ENCODE measurements at places on chromosomes 13 and 19. TPM values are rescaled to one million over a fixed set of nuclear protein-coding genes. Genes with fewer than 3 reads are reported as not detected.

The FXYD7 gene
- not detected for total RNA-seq

The PRDX2 gene
- 190 TPM for total RNA-seq

The KXD1 gene
- 63.4 TPM for total RNA-seq

The AP1M2 gene
- total RNA-seq: not detected

The IFNL1 gene
- total RNA-seq: not detected

The POLRMT gene
- total RNA-seq: 27.3 TPM

The APC2 gene
- 3.9 TPM for total RNA-seq

The BRME1 gene
- 2.9 TPM for total RNA-seq

DNA sequence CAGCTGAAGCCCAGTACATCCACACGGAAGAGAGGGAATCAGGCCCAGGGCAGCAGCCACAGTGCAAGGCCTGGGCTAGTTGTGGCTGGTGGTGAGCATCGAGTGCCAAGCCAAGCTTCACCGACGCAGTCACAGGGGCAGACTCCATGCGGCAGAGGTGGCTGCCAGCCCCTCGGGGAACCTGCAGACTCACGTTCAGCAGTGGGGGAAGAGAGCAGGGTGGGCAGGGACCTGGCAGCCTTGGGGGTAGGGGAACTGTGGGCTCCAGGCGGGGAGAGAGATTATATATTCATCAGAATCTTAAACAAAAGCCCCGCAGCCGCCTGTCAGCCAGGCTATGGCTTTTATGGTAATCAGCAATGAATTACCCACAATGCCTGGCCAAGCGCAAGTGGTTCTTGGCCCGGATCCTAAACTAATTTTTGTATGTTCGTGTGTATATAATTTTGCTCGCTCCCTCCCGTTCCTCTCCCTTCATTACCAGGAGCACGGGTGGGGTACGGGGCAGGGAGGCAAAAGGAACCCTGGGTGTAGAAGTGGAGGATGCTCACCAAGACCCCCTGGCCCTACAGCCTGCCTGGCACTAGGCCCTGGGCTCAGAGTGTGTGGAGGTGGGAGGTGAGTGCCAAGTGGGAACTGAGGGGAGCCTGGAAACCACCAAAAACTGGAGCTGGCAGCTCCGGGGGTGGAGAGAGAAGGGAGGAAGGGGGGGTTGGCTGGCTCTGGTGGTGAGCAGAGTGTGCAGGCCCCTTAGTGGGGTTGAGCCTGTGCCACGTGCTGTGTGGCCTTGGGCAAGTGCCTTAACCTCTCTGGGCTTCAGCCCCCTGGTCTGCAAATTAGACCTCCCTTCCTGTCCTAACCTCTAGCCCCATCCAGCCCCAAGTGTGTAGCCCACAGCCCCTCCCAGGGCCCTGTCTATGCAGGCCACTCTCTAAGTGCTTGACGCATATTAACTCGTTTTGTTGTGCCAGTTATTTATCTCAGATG lies 31.9 kb downstream of the PTPRS start:
- H3K36me3 ChIP-seq: no peaks in the 10 kb centered on the region
- H3K27me3 ChIP-seq: no peaks in the 10 kb centered on the region
- peaks cover 6% of the 10 kb centered on the region for H3K4me1 ChIP-seq

DNA sequence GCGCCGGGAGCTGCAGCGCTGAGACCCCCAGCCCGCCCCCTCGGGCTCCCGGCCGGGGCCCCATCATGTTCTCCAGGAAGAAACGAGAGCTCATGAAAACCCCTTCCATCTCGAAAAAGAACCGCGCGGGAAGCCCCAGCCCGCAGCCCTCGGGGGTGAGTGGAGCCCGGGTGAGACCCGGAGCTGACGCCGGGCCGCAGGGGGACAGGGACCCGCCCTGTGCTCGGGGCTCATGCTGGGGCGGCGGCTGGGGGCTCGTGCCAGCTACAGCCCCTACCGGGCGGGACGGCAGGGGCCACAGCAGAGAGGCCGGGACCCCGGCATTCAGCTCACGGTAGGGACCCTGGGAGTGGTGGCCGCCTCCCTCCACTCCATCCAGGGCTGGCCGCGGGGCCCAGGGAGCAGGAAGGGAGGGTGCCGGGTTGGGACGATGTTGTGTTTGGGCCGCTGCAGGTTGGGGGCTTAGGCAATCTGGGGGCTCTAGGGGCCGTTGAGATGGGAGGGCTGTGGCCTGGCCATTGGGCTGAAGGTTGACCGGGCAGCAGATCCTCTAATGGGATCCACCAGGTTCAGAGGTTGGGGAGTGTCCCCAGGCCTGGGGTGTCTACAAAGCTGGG lies 482 bp downstream of the ARHGAP45 start:
- H3K36me3 ChIP-seq: no peaks in the 10 kb centered on the region
- H3K27ac ChIP-seq: no peak overlapping the region
- H3K4me3 ChIP-seq: no peak overlapping the region
- no peak for DNase-seq
- H3K27me3 ChIP-seq: peaks cover 20% of the 10 kb centered on the region

DNA sequence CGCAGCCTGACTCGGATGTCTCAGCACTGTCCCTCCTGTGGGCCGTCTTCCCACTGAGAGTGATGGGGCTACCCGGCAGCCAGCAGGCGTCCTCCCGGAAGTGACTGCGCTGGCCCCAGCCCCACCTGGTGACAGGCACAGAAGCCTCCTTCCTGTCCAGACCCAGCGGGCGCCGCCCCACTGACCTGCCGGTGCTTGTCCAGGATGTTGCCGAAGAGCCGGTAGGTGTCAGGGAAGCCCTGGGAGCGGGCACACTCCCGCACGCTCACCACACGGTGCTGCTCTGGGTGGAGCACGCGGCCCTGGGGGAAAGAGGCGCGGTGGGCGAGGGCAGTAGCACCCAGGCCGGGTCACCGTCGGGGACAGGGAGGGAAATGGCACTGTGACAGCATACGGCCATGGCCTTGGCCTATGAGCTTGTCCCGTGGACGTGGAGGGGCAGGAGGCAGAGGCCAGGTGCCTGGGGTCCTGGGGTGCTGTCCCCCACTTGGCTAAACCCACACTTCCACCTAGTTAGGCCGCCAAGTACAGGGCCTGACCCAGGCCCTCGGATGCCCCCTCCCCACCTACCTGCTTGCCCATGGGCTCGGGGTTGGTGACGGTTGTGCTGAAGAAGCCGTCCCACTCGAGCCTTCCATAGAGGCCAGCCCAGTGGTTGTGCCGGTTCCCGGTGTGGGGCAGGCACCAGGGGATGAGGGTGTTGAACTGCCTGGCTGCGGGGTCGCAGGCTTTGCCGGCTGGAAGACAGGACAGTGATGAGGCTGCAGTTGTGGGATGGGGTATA lies 16.0 kb upstream of the EIF3G start:
- peaks cover 12% of the 10 kb centered on the region for H3K36me3 ChIP-seq
- peak overlapping the region; percentile 5 for H3K27ac ChIP-seq
- H3K4me3 ChIP-seq: no peak overlapping the region
- H3K4me1 ChIP-seq: no peaks in the 10 kb centered on the region
- H3K27me3 ChIP-seq: no peaks in the 10 kb centered on the region

- no peaks in the 10 kb centered on the region for H3K27me3 ChIP-seq
- peaks cover 6% of the 10 kb centered on the region for H3K36me3 ChIP-seq
- H3K4me3 ChIP-seq: peak overlapping the region; percentile 35
- H3K27ac ChIP-seq: peak overlapping the region; percentile 90
Measured at GRCh38 chr13:114115191-114115671, 17.2 kb downstream of the RASA3 start.

GRCh38 chr13:45215392-45216077 lies 14.7 kb upstream of the KCTD4 start:
- no peak overlapping the region for H3K27ac ChIP-seq
- no peak for DNase-seq
- H3K4me1 ChIP-seq: peaks cover 49% of the 10 kb centered on the region
- H3K27me3 ChIP-seq: no peaks in the 10 kb centered on the region
- peaks cover 4% of the 10 kb centered on the region for H3K36me3 ChIP-seq

DNA sequence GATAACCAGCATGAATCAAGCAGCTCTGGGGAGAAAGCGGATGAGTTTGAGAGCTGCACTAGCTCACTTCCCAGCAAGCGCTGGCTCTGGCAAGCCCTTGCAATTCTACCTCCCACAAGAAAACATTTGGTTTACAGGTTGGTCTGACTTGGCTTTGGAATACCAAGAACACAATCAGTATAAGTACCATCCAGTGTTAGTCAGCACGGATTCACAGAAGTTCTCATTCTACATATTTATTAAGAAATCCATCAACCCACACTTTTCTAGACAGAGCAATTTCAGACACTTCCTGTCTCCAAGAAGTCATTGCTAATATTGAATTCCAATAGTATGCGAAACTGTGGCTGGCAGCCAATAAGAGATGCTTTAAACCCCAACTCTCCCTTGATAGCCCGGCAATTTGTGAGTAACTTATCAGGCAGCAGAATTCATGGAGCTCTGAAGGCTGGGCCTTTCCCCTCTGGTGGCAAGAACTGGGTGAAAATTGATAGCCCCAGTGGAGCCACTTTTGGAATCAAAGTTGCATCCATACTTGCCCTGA lies 59.4 kb upstream of the WASF3 start:
- peaks cover 45% of the 10 kb centered on the region for H3K4me1 ChIP-seq
- no peaks in the 10 kb centered on the region for H3K36me3 ChIP-seq
- H3K27ac ChIP-seq: peak overlapping the region; percentile 69
- H3K4me3 ChIP-seq: no peak overlapping the region

DNA sequence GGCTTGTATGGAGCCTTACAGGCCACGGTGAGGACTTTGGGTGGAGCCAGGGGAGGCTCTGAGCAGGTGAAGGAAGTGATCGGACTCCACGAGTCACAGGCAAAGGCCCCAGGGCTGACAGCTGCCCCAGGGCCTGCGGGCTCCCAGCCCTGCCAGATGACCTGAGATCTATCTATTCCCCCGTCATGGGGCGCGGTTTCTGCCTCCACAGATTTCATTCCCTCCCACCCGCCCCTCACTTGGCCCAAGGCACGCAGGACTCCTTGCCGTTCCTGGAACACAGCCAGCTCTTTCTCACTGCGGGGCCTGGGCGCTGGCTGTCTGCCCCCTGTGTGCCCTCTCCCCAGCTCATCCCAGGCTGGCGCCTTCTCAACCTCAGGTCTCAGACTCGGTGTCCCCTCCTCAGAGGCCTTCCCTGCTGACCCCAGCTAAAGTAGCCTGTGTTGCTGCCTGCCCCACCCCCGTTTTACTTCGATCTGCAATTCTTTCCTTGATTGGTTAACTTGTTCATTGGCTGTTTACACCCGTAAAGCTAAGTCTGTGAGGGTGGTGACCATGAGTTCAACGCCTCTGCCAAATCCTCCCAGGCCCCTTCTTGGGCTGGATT lies 13.9 kb upstream of the PAK4 start:
- no peak for DNase-seq
- peaks cover 4% of the 10 kb centered on the region for H3K4me1 ChIP-seq
- H3K27me3 ChIP-seq: peaks cover 16% of the 10 kb centered on the region
- no peak overlapping the region for H3K27ac ChIP-seq
- H3K36me3 ChIP-seq: no peaks in the 10 kb centered on the region
- H3K4me3 ChIP-seq: no peak overlapping the region

- H3K4me3 ChIP-seq: no peak overlapping the region
- H3K27me3 ChIP-seq: no peaks in the 10 kb centered on the region
- no peak for DNase-seq
Measured at GRCh38 chr13:19927117-19927748, 31.3 kb upstream of the ZMYM2 start.

GRCh38 chr19:13314761-13315160 lies 164.6 kb downstream of the IER2 start:
- no peak for DNase-seq
- no peak overlapping the region for H3K4me3 ChIP-seq

GRCh38 chr19:14544047-14544446 lies 14.7 kb downstream of the TECR start:
- peak overlapping the region; percentile 36 for H3K27ac ChIP-seq
- no peak for DNase-seq
- no peak overlapping the region for H3K4me3 ChIP-seq
- no peaks in the 10 kb centered on the region for H3K27me3 ChIP-seq
- no peaks in the 10 kb centered on the region for H3K36me3 ChIP-seq

DNA sequence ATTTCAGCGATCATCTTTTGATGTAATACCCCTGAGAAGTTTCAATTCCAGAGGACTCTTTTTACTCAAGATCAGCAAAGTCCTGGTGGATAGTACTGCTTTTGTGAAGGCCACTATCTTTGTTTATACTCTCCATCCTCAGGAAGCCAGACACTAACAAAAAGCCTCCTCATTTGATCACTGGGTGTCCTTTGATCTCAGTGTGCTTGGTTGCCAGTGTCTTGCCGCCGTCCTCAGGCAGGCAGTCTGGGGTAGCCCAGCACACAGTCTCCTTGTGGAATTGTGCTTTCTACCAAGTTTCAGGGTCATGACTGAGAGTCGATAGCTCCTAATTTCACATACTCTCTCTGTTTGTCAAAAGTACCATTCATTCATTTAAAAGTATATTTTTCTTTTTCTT lies 762.2 kb downstream of the EFNB2 start:
- peaks cover 2% of the 10 kb centered on the region for H3K36me3 ChIP-seq
- H3K27me3 ChIP-seq: no peaks in the 10 kb centered on the region
- no peak overlapping the region for H3K4me3 ChIP-seq

- no peaks in the 10 kb centered on the region for H3K27me3 ChIP-seq
- H3K4me1 ChIP-seq: no peaks in the 10 kb centered on the region
Measured at GRCh38 chr19:53576941-53577653, 39.2 kb downstream of the ZNF331 start.

GRCh38 chr13:32910530-32910929 lies 105.7 kb upstream of the KL start:
- no peak overlapping the region for H3K4me3 ChIP-seq
- no peak overlapping the region for H3K27ac ChIP-seq
- DNase-seq: no peak
- peaks cover 5% of the 10 kb centered on the region for H3K4me1 ChIP-seq
- peaks cover under 1% of the 10 kb centered on the region for H3K36me3 ChIP-seq

DNA sequence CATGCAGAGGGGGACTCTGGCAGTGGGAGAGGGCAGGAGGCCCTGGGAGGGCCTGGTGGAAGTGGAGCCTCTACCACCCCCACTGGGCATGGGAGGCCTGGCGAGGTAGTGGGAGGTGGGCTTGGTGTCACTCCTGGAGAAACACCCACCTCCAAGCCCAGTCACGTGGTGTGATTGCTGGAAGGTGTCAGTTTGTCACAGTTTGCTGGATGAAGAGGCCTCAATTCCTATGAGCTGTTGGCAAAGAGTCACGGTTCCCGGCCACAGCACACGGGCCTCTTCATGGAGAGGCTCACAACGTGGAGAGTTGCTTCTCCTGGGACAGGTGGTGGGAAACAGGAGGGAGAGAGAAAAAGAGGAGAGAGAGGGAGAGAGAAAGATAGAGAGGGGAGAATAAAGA lies 684.1 kb upstream of the ARGLU1 start:
- no peak overlapping the region for H3K27ac ChIP-seq
- H3K27me3 ChIP-seq: peaks cover 2% of the 10 kb centered on the region
- no peak overlapping the region for H3K4me3 ChIP-seq
- H3K36me3 ChIP-seq: no peaks in the 10 kb centered on the region
- peaks cover 11% of the 10 kb centered on the region for H3K4me1 ChIP-seq
- no peak for DNase-seq

- H3K36me3 ChIP-seq: no peaks in the 10 kb centered on the region
- H3K27me3 ChIP-seq: peaks cover 30% of the 10 kb centered on the region
- H3K27ac ChIP-seq: no peak overlapping the region
- H3K4me3 ChIP-seq: no peak overlapping the region
- H3K4me1 ChIP-seq: peaks cover 2% of the 10 kb centered on the region
- DNase-seq: no peak
Measured at GRCh38 chr19:33339016-33339984, 34.2 kb upstream of the CEBPG start.

- H3K27me3 ChIP-seq: no peaks in the 10 kb centered on the region
- H3K4me1 ChIP-seq: peaks cover 86% of the 10 kb centered on the region
- H3K36me3 ChIP-seq: peaks cover 3% of the 10 kb centered on the region
Measured at GRCh38 chr13:98192008-98192407, 14.9 kb upstream of the RNF113B start.
